ENCODE measurements at places on chromosomes 12 and 14.
A peak's percentile ranks its signal among the peaks of the same experiment; 100 is the strongest.

GRCh38 chr12:64608901-64609535 lies 1.3 kb upstream of the RASSF3 start:
- DNase-seq, result peak; percentile 92

GRCh38 chr14:35332517-35333263 lies 40.5 kb downstream of the PSMA6 start:
- no peak for DNase-seq

DNA sequence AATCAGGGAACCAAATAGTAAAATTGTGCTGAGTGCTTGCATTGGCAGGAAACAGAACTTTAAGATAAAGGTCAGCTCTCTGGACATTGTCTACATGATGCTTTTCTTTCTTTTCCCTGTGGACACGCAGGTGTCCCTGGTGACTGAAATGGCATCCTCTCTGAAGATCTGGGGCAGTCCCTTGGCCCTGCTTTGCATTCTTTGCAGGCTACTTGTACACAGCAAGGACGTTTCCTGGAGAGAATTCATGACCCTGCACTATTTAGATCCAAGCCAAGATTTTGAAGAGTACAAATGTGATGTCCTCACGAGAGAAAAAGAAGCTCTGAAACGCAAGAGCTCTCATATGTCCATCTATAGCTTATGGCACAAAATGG lies 11.3 kb upstream of the EDDM3A start:
- no peak for DNase-seq

DNA sequence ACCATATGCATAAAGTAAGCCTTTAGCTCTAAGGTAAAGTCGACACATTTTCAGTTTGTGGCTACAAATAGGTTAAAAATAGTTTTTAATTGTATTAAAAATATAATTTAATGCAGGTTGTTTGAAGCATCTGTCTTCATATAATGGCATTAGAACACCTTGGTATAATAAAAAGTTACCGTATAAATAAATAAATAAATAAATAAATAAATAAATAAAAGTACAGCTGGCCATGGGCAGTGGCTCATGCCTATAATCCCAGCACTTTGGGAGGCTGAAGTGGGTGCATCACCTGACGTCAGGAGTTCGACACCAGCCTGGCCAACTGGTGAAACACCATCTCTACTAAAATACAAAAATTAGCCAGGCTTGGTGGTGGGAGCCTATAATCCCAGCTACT lies 15.6 kb downstream of the ZFYVE26 start:
- no peak for DNase-seq

DNA sequence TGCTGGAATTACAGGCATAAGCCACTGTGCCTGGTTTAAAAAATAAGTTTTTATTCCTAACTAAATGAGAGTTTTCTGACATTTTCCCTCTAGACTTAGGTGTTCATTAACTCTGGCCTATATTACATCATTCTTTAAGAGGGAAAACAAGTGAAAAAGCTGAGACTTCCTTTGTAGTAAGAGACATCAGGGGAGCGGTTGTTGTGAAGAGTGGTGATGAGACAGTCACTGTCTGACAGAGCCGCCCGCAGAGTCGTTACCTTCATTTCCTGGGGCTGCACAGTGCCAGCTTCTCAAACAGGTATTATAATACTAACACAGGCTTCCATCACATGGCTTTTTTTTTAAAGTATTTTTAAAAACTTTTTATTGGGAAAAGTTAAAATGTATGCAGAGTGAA lies 19.7 kb upstream of the TDRD9 start:
- DNase-seq, result no peak

GRCh38 chr12:52229836-52230343 lies 3.2 kb upstream of the KRT7 start:
- no peak for DNase-seq

GRCh38 chr12:130748786-130749185 lies 32.7 kb upstream of the RIMBP2 start:
- DNase-seq, result no peak

DNA sequence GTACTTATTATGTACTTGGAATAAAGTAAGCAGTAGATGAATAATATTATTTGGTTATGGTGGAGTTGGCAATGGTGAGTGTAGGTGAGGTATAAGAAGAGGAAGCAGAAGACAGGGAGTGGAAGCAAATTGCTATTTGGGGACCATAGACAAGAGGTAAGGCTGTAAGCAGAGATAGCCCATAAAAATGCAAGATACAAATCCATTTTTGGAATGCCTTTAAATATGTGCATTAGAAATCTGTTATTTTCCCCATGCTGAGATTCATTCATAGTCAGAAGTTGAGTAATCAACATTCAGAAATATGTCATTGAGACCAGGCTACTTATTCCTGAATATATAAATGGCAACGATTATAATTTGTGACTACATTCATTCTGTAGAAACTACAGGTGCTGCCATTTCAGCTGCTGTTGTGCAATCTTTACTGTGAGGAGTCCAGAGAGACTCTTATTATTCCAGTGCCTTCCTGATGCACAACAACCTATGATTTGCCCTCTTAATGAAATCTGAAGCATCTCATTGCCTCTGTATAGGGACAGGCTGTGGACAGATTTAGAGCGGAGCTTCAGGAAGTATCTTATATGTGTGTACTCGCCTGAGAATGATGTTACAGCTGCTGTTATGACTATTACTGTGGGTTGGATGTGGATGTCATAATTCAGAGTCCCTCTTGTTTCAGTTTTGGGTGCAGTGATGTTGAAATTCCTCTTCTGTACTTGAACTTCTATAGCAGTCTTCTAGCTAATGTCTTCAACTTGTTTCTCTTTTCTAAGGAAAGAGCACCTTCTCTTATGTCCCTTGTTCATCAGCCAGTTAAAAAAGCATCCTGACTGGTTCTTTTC lies 173.8 kb downstream of the NAV3 start:
- DNase-seq, result no peak

- no peak for DNase-seq
Observed at GRCh38 chr14:24416254-24416931, 13.1 kb downstream of the CBLN3 start.

DNA sequence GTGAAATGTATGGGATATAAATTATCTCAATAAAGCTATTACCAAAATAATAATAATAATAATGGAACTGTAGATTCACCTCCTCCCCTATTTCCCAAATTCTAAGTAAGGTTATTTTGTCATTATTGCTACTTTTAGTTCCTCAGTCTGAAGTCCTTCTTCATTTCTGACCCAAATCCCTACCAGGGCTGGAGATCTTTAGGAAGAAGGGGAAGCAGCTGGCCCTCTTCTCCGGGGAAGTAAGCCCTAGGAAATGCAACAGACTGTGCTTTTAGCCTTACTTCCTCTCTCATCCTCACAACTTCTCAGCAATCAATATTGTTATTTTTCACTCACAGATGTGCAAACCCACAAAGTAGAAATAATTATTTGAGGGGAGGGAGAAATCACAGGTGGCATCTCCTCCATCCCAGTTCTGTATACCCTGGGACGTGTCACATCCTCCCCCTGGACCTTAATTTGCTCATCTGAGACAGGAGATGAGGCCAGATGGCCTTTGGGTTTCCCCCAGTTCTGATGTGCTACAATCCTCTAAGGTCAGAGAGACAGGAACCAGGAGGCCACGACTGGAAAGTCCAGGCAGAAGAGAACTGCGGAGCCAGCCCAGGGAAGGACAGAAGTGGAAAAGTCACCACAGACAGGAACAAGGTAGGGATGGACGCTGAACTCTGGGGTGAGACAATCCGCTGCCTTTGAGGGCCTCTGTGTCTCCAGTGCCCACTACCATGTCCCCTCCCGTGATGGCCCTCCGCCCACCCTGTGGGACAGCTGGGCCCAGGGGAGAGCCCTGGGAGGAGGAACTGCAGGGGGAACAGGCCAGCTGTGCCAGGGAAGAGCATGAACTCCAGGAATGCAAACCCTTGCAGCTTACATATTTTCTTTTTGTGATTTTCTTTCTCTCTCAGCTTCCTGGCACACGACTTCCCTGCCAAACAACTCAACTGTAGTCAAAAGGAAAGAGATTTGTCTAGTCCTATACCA lies 10.6 kb upstream of the TNFRSF1A start:
- no peak for DNase-seq

DNA sequence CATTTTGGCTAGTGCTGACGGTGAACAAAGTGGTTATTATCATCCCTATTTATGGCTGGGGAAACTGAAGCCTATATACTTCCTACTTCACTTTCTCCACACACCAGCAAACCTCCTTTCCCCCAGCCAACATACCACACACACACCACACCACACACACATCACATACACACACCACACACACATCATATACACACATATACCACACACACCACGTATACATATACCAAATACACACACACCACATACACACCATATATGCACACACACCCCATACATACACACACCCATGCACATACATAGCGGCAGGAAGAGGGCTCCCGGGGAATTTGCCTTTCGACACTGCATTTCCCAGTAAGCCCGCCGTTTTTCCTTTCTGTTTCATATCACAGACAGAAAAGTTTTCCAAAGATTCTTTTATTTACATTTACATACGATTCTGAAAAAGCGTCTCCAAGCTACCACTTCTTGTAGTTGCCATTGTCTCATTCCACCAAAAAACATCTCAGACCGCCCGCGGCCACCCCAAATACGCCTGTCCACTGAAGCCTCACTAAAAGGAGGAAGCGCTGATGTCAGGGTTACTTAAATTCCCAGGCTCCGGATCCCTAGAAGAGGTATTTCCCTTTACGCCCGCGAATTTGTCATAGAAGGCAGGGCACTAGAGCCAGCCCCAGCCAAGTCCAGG lies 823 bp upstream of the RAB5B start:
- no peak for DNase-seq

DNA sequence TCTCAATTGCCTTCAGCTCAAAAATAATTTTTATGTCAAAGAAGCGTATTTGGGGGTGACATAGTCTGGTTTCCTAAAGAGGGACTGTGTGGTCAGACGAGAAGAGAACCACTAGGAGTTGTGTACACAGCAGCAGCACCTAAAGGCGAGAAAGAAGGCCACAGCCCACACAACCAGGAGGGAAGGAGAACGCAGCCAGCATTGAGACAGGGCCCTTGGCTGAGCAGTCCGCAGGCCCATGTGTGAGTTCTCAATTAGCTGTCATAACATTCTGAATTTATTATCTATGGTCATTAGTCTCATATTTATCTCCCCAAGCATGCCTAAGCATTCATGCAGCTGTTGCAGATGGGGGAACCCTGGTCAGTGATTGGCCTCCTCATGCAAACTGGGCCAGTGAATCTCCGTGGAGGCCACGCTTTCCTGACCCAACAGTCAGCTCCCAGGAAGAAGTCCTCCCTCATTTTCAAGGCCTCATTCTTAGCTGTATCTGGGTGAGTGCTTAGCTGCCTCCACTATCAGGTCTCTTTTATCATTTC lies 81.2 kb upstream of the ATF7IP start:
- no peak for DNase-seq

- DNase-seq, result peak; percentile 11
Observed at GRCh38 chr12:44015333-44015941, 179.6 kb downstream of the TMEM117 start.

DNA sequence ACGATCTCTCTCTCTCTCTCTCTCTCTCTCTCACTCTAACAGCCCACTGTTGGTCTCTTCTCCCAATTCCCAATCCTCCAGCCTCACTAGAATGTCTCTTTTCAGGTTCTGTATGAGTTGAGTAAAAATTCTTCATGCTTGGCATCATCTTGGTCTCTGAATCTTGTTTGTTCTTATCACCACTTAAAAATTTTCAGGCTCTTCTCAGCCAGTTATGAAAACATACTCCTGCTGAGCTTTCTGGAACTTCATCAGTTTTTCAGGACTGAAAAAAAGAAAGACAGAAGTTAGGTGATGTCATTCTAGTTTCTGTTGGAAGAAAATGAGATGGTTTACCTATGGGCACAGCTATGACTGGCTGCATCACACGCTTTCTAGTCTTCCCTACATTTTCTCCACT lies 11.5 kb upstream of the IL22 start:
- DNase-seq, result no peak

DNA sequence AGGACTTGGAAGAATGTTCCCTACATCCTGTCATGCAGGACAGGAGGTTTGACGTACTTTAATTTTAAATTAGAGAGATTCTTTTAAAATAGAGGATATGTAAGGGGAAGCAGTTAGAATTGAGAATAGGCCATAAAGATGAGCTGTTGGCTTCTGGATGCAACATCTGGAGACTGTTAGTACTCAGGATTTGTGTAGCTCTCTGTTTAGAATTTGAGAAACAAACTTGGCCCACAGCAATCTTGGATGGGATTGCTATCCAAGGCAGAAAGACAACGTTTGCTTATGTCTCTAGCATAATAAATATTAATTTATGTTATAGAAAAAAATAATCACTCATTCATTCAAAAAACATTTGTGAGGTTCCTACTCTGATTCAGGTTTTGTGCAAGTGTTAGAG lies 398.4 kb upstream of the NOVA1 start:
- DNase-seq, result no peak

DNA sequence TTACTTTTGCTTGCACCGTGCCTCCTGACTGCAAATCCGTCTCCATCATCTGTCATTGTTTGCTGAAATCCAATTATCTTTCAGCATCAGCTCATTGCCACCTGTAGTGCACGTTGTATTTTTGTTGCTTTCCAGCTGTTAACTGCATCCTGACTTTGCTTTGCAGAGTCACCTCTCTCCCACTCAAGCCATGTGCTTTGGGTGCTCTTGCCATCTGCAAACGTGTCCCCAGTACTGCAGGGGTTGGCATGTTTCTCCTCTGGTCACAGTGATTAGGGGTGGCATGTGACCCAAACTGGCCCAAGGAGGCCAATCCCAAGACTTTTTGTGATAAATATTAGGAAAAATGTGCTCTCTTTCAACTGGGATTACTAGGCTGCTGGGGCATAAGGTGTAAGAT lies 10.5 kb upstream of the TMED2 start:
- no peak for DNase-seq

GRCh38 chr14:73242357-73242901 lies 5.1 kb downstream of the PAPLN start:
- no peak for DNase-seq

DNA sequence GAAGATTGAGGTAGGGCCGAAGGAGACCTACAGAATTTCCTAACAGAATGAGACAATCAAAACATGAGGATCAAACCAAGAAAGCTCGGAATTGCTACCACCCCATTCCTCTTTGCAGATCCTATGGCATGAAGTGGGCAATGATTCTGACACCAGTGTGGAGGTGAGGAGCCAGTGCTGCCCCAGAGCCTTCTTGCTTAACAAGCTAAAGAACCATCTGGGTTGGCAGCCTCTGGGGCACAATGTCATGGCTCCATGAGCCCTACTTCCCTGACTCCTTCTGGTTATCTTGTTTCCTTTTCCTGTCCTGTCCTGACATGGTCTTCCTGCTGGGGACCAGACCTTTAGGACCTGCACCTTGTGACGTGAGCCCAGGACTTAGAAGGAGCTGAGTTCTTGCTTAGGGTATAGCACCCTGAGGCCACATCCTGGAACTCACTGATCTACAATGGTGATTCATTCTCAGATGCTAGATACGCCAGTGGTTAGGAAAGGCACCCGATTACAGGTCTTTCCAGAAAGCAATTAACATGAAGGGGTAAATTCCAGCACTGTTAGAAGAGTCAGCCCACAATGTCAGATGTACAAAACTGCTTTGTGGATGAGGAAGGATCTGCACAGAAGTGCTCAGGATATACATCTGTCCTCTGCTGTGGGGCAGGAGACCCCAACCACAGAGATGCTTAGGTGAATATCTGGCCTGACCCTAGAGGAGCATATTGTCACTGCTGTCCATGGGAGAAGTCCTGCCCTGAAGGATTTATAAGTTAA lies 324.2 kb downstream of the ZFP36L1 start:
- no peak for DNase-seq

GRCh38 chr12:57247041-57247440 lies 3.9 kb downstream of the STAC3 start:
- DNase-seq, result no peak

- DNase-seq, result no peak
Observed at GRCh38 chr14:85088192-85088591, 441.8 kb upstream of the FLRT2 start.

All from A549 (cell line).